ENCODE measurements at places on chromosomes 5 and 9.
A peak's percentile ranks its signal among the peaks of the same experiment; 100 is the strongest.

DNA sequence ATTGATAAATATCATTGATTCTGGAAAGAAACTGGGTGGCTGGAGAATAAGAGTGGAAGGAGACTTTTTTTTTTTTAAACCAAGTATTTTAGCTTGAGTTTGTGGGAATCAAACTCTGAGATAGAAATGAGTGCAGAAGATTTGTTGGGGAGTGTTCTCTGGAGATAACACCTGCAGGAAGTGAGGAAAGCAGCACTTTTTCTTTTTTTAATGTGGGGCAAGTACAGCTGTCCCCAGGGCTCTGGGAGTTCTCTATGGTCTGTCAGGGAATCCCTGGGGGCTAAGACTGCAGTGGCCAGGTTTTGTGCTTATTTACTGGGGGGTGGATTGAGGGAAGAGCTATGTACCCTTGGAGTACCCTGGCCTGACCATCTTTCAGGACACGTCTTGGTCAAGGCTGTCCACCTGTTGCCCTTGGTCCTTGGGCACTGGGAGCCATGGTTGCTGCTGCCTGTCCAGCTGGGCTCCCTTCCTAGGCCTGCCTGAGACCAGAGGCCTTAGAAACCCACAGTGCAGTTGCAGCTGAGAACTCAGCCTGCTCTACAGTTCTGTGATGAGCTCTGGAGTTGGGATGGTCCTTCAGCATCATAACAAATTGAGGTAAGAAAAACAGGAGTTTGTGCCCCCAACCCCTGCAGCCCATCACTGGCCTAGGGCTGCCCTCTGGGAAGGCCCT lies 85.8 kb downstream of the PHAX start:
- no peak for DNase-seq

DNA sequence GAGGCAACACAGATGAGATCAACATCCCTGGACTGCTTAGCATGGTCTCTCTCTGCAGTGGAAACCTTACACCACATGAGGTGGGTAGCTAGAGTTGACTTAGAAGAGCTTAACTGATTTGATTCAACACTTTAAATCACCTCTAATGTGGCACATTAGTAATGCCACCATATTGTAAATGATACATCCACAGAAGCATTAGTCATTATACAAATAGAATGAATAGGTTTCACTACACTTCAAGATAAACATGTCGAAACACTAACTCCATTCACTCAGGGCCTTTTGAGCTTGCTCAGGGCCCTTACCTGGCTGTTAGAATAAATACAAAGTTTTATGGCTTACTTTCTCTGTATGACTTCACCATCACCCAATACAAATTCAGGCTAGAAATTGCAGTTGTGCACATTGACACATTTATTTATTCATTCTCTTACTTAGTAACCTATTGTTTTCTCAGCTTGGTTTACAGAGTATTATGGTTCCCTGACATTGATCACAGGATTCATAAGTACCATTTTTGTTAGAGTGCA lies 9.3 kb upstream of the SMAD5 start:
- DNase-seq: peak; percentile 52

DNA sequence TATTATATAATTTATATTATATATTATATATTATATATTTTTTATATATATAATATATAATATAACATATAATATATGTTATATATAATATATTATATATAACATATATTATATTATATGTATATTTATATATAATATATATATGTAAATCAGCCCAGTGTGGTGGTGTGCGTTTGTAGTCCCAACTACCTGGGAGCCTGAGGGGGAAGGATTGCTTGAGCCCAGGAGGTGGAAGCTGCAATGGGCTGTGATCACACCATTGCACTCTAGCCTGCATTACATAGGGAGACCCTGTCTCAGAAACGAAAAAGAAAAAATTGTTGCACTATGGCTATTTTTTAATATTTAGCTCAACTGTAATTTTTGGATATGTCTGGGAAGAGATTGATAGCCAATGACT lies 52.4 kb downstream of the NSD1 start:
- DNase-seq: no peak

DNA sequence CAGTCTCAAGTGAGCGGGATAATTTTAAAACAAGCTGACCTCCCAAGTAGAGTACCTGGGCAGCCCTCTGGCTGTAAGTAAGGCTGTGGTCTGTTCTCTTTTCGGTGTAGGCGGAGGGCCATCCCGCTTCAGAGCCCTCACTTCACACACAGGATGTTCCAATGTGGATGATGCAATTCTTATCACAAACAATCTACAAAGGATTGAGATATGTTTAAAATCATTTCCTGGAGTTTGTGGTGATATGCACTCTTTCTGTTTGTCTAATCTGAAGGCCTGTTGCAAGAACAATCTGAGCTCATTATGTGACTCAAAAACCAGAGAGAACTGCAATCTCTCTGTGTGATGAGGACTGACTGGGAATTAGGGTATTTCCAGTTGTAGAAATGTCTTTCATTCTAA lies 42.5 kb downstream of the ITGA2 start:
- no peak for DNase-seq

DNA sequence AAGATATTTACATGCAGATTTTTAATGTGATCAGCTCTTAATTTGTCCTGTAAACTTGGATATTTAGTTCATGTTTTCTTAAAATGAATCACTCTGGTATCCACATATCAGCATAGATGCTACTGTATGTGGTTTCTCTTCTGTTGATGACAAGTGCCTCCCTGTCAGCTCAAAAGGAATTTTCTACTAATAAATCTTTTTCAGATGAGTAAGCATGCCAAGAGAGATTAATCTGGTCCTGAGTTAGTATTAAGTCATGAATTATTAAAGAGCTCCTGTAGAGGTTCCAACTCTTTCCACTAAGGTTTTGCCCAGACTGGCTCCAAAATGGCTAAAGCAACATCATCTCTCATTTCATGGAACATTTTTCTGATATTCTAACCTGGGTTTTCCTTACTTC lies 129.2 kb downstream of the GOLPH3 start:
- DNase-seq: no peak

GRCh38 chr5:175750511-175750931 lies 92.7 kb downstream of the HRH2 start:
- DNase-seq: no peak

DNA sequence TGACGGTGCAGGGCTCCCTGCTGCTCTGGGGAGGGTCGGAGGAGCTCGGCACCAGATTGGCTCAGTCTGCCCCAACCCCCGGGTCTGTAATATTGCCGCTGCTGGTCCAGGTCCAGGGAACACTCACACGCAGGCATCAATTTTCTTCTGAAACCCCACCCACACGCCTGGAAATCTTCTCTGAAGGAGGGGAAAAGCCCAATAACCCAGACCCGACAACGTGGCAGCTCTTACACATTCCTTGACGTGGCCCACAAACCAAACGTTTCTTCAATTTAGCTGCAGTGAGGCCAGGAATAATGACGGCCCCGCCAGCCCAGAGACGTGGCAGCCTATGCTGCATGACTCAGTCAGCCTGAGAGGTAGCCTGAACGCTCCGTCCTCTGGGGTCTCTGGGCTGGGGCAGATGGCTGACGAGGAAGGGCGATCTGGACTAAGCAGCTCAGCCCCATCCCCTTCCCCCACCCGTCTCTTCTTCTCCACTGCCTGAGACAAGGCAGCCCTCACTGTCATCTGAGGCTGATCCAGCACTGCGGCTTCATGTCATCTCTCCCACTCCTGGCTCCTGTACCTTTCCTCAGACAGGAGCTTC lies 9.9 kb upstream of the SPARC start:
- peak; percentile 95 for DNase-seq

DNA sequence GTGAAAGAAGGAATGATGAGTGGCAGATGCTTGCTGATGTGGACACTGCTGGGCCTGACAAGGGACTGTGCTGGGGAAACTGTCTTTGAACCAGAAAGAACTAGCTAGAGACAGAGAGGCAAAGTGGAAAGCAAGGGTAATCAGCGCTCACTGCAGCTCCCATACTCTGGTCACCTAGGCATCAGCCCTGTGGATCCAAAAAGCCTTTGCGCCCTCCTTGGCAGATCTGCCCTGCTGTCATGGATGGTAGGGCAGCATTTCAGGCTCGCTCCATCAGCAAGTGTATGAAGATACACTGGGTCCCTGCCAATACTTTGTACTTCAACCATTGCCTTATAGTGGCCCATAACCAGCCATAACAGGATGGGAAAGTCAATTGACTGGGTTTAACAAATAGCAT lies 6.6 kb upstream of the ALDH1B1 start:
- no peak for DNase-seq

DNA sequence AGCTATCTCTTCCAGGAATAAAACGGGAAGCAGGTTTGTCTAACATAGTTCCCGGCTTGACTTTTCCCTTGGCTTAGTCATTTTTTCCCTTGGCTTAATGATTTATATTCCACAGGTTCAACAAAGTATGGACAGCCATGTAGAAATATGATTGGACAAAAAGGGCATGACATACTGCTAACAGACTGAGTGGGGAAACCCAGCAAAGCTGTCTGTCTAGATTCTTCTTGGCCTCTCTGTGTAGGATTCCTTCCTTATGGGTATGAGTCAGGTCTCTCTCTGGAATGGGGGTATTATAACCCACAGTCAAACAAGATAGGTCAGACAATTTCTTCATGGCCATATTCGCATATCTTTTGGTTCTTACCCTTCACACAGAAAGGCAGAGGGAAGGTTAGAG lies 5.7 kb upstream of the MTAP start:
- no peak for DNase-seq

GRCh38 chr9:113309204-113309813 lies 6.1 kb upstream of the RNF183 start:
- DNase-seq: peak; percentile 68

DNA sequence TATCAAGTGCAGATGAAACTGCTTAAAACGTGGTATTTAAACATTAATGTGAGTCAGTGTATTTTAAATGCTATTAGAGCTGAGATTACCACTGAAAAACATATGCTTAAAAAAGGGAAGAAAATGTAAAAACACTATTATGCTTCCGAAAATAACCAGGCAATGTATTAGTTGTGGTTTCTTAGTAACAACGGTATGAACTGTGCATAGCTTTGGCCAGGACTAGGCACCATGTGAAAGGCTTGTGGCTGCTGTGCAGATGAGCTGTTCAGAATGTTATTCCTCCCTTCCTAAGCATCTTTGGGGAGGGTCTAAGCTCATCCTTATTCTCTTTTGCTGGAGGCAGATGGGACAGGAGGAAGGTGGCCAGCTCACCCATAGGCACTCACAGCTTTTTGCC lies 84.9 kb downstream of the NTRK2 start:
- peak; percentile 12 for DNase-seq

DNA sequence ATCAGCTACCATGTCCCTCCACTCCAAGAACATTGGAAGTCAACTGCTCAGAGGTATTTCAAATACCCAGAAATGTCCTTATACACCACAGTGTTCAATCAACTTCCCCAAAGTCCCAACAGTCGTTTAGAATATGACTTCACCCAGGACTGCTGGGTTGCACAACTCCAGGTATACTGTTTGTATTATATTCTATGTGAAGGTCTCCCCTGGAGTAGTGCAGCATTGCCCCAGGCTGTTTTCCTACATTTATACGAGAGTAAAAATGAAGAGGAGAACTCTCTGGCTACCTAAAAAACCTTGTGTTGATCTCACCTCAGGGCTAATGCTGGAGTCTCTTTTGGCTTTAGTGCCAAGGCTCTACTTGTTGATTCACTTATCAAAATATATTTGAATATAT lies 183.6 kb upstream of the MAP3K1 start:
- no peak for DNase-seq

- DNase-seq: no peak
Observed at GRCh38 chr9:104921067-104921741, 6.8 kb downstream of the ABCA1 start.

- DNase-seq: no peak
Observed at GRCh38 chr9:113317777-113318176, 14.6 kb upstream of the RNF183 start.

- no peak for DNase-seq
Observed at GRCh38 chr9:137705443-137705863, 86.6 kb downstream of the EHMT1 start.

DNA sequence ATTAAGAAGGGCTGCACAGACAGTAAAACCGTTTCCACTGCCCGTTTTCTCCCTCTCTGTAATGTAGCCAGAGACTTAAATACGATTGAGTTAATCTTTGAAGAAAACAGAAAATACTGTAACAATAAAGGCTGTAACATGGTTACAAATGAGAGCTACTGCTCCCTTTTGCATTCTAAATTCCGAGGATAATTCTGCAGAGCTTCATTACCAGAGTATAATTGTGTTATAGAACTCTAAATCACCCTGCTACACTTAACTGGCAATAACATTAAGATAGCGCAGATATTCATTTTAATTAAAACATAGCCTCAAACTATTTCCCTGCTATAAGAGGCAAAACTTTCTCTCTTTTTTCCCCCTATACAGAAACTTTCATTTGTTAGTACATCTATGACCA lies 283.7 kb upstream of the BRINP1 start:
- no peak for DNase-seq

DNA sequence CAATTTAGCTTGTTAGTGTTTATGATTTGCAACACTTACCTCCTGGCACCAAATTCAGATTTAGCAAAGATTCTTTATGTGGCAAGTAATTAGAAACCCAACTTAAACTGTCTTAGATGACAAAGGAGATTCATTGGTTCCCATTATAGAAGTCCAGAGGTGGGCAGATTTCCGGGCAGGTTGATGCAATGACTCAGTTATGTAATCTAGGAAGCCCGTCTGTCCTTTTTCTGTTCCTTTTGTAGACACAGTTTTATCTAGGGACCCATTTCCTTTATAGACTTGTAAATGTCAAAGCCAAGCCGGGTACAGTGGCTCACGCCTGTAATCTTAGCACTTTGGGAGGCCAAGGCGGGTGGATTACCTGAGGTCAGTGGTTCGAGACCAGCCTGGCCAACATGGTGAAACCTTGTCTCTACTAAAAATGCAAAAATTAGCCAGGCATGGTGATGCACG lies 20.3 kb upstream of the ANKRD33B start:
- DNase-seq: no peak

DNA sequence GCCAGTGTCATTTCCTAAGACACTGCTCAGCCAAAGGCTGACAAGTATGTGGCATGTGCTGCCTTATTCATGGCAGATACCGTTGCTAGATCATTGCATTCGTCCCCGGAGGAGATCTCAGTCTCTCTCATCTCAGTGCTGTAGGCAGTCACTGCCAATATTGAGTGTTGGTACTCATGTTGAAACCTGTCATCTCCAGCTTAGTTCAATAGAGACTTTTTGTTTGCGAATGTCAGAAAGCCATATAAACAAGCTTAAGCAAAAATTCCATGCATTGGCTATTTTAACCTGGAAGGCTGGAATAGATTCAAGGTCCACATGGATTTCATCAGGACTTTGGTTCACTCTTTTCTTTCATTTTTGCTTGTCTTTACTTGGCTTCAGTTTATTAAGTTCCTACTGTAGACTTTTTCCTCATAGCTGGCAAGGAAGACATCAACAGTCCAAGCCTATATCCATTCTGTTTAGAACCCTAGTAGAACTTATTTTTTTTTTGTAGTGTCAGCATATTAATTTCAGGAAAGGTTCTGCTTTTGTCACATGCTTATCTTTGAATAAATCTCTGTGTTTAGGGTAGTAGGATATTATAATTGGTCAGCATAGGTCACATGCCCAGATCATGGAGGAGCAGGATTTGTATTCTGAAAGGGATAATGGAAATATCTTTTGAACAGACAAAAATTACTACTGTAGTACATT lies 66.8 kb downstream of the FCHO2 start:
- peak; percentile 20 for DNase-seq
